Activated CD8-positive, alpha-beta memory T cell treated with anti-CD3 and anti-CD28 coated beads for 1 hour (primary cell): ENCODE measurements at places on chromosomes 1 and 21.

- DNase-seq: no peak
These were observed 1.0 kb downstream of the BEST4 start for GRCh38 chr1:44786841-44787426.

DNA sequence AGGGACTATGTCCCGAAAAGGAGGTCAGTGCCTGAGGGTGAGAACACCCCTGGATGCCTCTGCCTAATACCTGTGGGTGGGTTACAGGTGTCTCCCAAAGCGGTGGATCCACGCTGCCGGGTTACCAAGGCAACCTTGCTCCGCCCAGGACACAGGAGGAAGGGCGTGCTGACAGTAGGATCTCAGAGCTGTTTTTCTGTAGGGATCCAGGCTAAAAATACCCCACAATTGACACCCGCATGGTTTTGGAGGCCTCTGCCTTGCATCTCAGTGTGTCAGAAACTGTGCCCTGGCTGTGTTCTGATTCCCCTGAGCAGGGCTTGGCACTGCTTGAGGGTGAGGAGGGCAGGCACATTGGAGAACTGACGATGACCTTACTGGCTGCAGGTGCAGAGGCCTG is 118.0 kb downstream of the IER5 start:
- DNase-seq: no peak

GRCh38 chr1:74571493-74571800 is 59.0 kb upstream of the LRRC53 start:
- DNase-seq: no peak

DNA sequence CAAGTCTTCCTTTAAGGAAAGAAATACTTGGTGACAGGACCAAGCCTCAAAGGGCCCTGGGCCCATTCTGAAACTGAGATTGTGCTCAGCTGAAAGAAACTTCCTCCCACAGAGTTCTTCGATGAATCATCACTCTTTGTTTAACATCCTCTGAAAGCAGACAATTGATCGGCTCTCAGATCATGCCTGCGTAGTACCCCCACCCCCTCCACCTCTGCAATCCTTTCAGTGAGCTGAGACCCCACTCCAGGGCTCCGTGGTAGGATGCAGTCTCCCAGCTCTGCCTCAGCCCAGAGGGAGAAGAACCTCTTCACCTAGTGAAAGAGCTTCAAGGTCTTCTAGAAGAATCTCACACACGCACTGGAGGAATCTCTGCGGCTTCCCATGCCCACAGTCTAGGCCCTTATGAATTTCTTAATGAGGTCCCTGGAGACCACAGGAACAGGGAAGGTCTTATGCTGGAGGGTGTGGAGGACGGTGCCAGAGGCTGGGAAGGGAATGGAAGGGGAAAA is 104.9 kb upstream of the SOD1 start:
- DNase-seq: no peak

DNA sequence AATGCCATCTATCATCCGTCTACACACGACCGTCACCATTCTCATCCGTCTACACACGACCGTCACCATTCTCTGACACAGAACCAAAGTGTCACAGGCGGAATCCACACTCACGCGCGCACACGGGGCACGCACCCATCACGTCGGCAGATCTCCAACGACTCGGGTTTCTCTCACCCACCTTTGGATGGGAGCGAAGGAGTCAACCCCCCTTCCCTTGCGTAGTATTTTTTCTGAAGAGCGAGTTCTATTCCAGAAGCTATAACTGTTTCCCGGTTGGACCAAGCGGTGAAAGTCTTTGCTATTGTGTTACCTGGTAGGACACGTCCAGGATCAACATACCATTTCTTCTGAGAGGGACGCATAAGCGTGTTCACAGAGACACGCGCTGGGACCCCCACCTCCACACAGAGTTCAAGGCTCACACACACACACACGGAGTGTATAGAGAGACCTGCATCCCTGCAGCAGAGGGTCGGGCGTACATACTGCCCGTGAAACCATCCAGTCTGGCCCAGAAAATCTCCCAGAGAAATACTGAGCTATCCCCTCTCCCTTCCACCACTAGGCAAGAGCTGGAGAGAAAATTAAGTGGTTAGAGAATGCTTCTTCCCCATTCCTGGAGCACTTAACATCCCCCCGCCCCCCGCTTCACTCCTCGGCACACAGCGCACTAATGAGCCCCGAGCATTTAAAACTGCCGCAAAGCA is 741 bp downstream of the DUSP10 start:
- no peak for DNase-seq

- DNase-seq: no peak
These were observed 144.8 kb downstream of the USP25 start for GRCh38 chr21:15874615-15875014.

DNA sequence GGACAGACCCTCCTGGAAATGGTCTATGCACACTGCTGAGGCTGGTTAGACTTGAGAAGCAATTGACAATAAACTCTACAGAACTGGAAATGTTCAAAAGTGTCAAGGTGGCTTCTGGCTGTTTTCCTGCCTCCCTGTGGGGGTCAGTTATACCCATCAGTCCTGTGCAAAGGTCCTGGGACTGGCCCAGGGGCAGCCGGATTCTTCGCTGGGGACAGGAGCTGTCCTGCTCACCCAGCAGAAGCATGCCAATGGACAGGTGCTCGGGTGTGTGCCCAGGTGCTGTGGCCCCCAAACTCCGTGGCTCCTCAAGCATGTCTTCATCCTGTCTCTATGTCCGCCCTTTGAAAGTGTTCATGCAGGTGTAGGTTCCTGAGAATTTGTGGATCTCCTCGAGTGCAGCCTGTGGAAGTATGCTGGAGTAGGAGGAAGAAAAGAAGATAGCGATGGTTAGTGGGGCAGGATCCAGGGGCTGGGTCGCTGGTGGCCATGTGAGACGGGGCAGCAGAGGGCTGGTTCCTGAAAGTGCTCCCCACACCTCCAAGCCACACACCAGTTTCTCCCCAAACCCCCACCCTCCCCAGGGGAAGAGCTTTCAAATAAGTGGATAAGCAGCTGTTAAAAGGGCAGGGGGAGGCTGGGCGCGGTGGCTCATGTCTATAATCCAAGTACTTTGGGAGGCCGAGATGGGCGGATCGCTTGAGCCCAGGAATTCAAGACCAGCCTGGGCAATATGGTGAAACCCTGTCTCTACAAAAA is 49.8 kb downstream of the DHRS3 start:
- DNase-seq: no peak

- DNase-seq: no peak
These were observed 36.0 kb downstream of the NUAK2 start for GRCh38 chr1:205285381-205286101.

DNA sequence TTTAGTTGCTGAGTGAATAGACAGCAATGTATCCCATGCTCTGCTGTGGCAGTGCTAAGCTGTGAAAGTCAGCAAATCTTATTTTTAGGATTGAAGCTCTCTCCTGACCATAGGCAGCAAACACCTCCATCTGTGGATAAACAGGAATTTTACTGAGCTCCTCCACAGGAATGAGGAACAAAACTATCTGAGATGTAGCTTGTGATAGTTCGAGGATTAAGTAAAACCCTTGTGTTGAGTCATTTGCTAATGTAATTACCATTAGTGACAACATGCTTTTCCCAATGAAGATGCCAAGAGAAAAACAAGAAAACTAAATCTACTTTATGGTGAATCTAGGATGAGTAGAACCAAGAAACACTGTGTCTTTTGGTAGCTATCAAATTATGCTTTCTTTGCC is 122.7 kb downstream of the CLEC20A start:
- no peak for DNase-seq

GRCh38 chr1:85607921-85608265 is 27.3 kb downstream of the CCN1 start:
- no peak for DNase-seq

GRCh38 chr1:220473440-220473839 is 54.5 kb upstream of the MARK1 start:
- DNase-seq: no peak

- DNase-seq: no peak
These were observed 16.5 kb downstream of the SOD1 start for GRCh38 chr21:31675960-31676359.

- no peak for DNase-seq
These were observed 773 bp downstream of the RABIF start for GRCh38 chr1:202888221-202888530.

DNA sequence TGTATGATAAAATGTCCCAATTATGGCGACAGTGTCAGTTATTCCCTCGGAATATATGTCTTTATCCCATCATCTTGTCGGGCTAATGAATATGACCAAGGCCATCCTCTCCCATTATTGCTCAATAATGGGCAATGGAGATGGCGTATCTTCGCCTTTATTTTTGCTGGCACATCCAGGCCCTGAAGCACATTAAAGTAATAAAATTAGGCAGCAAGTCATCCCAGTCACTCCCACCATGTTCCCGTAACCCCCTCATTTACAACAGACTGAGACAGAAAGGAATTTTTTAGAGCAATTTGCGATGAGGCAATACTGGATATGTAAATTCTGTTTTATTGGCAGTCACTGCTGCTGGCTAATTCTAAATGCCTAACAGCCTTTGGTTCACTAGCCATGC is 35.3 kb downstream of the CLIC6 start:
- no peak for DNase-seq

- no peak for DNase-seq
These were observed 3.4 kb upstream of the PKLR start for GRCh38 chr1:155304558-155305063.

- no peak for DNase-seq
These were observed 1.2 kb downstream of the PABPC4 start for GRCh38 chr1:39575191-39576015.

DNA sequence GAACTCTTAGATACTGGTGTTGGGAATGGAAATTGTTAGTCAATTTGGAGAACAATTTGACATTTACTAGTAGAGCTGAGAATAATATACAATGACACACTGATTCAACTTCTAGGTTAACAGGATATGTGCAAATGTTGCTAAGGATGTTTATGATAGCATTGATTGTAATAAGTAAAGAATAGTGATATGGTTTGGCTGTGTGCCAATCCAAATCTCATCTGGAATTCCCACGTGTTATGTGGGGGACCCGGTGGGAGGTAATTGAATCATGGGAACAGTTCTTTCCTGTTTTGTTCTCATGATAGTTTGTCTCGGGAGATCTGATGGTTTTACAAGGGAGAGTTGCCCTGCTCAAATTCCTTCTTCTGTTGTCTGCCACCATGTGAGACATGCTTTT is 302.4 kb upstream of the TMPRSS15 start:
- DNase-seq: no peak

GRCh38 chr21:43681650-43682049 is 22.3 kb downstream of the RRP1B start:
- DNase-seq: no peak

- DNase-seq: no peak
These were observed 80.5 kb upstream of the IFFO2 start for GRCh38 chr1:19036813-19037605.

GRCh38 chr1:167984886-167985489 is 48.1 kb upstream of the MPC2 start:
- DNase-seq: no peak

- no peak for DNase-seq
These were observed 1770.6 kb downstream of the PLA2G4A start for GRCh38 chr1:188599313-188599712.

GRCh38 chr1:56263908-56264307 is 315.5 kb downstream of the PLPP3 start:
- no peak for DNase-seq

DNA sequence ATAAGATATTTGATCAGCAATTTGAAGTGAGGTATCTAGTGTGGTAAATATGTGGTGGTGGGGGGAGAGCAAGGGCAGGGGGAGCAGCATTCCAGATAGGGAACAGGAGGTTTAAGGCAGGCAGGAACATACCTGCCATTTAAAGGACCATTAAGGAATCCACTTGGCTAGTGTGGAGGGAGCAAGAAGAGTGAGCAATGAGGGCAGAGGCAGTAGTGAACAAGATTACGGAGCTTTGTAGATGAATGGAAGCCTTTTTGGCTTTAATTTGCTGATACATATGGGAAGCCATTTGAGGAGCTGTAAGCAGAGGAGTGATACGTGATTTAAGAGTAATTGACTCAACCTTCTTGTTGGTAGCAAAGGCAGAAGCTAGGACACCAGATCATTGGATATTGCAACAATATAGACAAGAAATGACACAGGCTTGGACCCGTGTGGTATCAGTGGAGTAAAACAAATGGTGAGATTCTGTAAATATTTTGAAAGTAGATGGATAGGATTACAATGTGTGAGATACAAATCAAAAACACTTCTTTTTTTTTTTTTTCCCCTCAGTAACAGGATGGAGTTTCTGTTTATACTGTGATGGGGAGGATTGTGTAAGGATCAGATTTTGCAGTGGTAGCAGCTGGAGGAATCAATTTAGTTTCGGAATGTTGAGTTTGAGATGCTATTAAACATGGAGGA is 73.8 kb upstream of the B3GALT2 start:
- no peak for DNase-seq

GRCh38 chr21:35562876-35563275 is 497.4 kb downstream of the SETD4 start:
- no peak for DNase-seq

GRCh38 chr1:20426923-20427322 is 59.1 kb downstream of the CAMK2N1 start:
- DNase-seq: no peak

- no peak for DNase-seq
These were observed 508.8 kb downstream of the PLPP3 start for GRCh38 chr1:56070601-56071000.

GRCh38 chr21:45977396-45977795 is 4.2 kb upstream of the COL6A1 start:
- no peak for DNase-seq

GRCh38 chr1:50599546-50599945 is 176.3 kb upstream of the DMRTA2 start:
- no peak for DNase-seq

- DNase-seq: no peak
These were observed 290.0 kb upstream of the KAZN start for GRCh38 chr1:14308460-14308859.

DNA sequence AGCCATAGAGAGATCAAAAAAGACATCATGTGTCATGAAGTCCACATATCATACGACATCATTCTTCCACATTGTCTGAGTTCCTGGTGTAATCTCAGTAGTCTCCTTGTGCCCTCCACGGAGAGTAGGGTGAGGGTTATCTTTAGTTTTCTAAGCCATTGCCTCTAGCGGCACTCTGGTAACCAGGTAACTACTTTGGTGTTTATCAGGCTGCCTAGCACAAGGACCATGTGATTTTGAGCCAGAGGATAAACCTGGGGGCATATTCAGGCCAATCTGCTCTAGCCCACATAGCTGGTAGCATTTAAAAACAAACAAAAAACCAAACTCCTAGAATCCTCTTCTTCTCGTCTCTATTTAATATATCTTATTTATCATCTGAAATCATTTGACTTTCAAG is 147.4 kb downstream of the GDAP2 start:
- no peak for DNase-seq

DNA sequence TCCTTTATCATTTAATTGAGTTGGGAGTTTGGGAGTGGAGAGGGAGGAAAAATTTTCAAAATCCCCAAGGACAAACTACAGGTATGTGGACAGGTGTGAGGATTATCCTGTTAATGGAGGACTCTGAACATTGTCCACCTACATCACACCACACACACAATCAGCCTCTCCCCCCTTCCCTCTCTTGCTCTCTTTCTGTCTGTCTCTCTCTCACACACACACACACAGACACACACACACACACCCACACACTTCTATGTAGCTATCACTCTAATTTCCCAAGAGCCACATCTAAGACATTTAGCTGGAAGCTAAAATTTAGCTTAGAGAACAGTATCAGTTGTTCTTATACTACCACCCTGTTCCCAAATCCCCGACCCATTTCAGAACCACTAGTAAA is 1.5 kb downstream of the S100A8 start:
- no peak for DNase-seq

GRCh38 chr1:104125266-104125665 is 375.6 kb downstream of the AMY1C start:
- no peak for DNase-seq

- DNase-seq: no peak
These were observed 43.6 kb downstream of the C21orf91 start for GRCh38 chr21:17775431-17776126.

- no peak for DNase-seq
These were observed 20.6 kb upstream of the TBX15 start for GRCh38 chr1:119008483-119009311.
